ENCODE measurements at places on chromosomes 11 and 22. TPM values are rescaled to one million over a fixed set of nuclear protein-coding genes. Genes with fewer than 3 reads are reported as not detected.

The POU2F3 gene
- 0.05 TPM for polyA plus RNA-seq

The SLC22A25 gene
- not detected for polyA plus RNA-seq

GRCh38 chr11:108752297-108752751 lies 87.5 kb downstream of the DDX10 start:
- DNase-seq: no peak

DNA sequence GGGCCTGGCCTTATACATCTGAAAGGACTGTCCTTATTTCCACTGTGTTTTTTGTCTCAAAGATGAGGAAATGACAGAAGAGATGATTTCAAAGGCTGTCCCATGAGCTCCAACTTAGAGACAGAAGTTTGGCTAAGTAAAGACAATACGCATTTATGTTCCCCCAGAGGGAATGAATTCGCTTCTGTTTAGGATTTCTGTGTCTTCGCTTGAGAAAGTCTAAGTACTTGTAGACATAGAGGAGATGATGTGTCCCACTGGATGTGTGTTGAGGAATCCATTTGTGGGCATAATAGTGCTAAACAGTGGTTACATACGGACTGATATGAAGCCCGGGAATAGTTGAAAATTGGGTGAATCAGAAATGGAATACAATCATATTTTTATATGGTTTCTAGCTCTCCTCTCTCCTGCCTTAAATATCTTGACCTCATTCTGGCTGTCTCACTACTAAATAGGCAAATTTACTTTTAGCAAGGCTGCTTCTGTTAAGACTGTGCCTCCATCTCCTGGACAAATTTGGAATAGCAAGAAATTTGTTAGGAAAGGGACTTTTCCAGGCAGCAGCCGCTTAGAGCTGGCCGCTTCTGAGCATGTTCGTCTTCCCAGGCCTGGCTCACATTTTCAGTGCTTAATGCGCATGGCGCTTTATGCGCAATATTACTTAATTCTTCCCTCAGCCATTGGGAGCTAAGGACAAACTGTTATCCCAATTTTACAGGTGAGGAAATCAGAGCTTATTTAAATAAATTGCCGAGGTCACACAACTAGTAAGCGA lies 1.9 kb upstream of the PEX26 start:
- peak; percentile 80 for DNase-seq
